ENCODE measurements at places on chromosomes 1 and 21.

- DNase-seq: no peak
Observed at GRCh38 chr1:36322041-36322785, 1.2 kb downstream of the EVA1B start.

- no peak for DNase-seq
Observed at GRCh38 chr1:199046618-199047017, 407.8 kb downstream of the PTPRC start.

- no peak for DNase-seq
Observed at GRCh38 chr1:15176120-15176519, 22.6 kb downstream of the TMEM51 start.

DNA sequence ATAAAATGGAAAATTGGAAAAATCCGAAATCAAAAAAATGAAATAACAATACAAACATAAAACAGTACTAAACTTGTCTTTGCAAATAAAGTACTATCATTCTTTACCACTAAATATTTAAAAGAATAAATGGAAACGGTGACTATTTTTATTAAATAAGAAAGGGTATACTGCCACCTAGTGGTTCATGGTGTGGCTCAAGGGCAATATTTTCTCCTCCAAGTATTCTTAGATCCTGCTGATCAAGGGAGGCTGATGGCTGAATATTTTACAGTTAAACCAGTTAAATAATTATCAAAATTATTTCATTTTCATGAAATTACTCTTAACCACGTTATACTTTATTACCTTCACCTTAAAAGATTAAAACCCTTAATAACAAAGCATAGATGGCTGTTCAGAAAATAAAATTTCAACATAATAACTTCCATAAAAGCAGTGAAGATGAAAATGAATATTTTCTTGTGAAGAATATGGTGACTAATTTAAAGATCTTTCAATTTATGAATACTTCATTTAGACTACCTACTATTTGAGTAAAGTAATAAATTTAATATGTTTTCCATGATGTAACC, 1793.9 kb downstream of the NCAM2 start:
- DNase-seq: no peak

GRCh38 chr1:180939711-180940103, 27.0 kb downstream of the KIAA1614 start:
- no peak for DNase-seq

Measured in head of caudate nucleus (tissue), 42 donors.